COR-L47 (cell line): ENCODE measurements at places on chromosomes 5 and 9.
A peak's percentile ranks its signal among the peaks of the same experiment; 100 is the strongest.

DNA sequence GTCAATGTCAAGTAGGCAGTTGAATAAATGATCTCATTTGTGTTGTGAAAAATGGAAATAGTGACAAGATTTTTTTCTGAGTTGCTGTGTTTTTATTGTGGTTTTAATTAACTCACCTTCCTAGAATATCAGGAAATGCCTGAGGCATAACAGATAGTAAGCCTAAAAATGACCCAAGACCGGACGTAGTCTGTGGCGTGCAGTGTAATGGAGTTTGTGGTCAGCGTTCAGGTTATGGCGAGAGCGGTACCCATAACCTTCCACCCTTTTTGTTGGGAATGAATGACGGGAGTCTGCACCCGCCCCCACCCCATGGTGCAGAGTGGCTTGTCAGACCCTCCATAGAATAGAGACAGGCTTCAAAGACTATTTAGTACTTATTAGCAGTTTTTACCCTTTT, 119.3 kb downstream of the GALNT10 start:
- no peak for DNase-seq

- DNase-seq = no peak
Measured at GRCh38 chr5:6542421-6543345, 90.2 kb downstream of the NSUN2 start.

DNA sequence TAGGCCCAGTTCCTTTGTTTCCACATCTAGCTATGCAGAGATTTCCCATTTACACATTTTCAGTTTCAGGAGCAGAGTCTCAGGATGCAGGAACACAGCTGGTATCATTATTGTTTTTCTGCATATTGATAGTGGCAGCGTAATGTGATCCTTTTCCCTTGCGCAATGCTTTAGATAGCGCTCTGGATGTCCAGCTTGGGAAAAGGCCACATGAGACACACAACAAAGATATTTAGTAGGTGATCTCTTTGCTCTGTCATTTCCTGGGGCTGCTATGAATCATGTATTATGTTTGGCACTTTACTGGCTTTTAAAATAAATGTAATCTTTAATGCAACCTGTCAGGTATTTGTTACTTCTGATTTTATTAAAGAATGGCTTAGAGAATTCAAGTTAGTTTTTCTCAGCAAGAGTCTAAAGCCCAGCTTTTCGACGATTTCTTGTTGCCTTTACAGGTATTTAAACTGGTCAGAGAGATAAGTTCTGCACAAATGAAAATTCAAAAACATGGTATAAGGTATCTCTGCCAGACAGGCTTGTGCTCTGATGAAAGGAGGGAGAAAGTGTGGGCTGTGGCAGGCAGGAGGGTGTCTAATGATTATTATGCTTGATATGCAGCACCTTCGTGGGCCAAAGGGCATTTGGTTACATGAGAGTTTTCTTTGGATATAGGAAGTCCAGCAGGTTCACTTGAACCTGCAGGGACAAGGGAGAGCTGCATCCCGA, 42.2 kb downstream of the PTTG1 start:
- DNase-seq = no peak

- DNase-seq = no peak
Measured at GRCh38 chr9:93216073-93216365, 32.1 kb downstream of the WNK2 start.

DNA sequence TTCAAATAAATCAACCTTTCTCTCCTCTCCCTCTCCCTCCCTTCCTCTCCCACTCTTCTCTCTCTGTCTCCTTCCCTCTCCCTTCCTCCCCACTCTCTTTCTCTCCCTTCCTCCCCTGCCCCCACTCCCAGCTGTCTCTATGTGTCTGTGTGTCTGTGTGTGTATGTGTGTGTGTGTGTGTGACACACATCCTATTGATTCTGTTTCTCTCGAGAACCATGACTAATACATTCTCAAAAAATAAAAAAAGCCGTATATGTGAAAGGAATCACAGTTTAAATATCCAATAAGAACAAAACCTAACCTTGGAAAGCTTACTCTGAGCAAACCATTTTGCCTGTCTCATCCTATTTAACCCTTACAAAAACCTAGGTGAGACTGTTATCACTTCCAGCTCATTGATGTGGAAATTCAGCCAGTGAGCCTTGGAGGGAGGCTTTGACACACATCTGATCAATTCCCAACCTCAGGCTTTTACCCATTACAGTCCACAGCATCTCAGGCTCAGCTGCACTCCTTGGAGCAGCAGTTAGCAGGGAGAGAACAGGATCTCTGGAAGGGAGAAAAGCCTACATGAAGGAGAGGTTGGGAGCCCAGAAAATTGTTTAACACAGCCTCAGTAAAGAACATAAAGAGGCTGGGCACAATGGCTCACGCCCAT, 8.3 kb downstream of the HSD17B3 start:
- no peak for DNase-seq

DNA sequence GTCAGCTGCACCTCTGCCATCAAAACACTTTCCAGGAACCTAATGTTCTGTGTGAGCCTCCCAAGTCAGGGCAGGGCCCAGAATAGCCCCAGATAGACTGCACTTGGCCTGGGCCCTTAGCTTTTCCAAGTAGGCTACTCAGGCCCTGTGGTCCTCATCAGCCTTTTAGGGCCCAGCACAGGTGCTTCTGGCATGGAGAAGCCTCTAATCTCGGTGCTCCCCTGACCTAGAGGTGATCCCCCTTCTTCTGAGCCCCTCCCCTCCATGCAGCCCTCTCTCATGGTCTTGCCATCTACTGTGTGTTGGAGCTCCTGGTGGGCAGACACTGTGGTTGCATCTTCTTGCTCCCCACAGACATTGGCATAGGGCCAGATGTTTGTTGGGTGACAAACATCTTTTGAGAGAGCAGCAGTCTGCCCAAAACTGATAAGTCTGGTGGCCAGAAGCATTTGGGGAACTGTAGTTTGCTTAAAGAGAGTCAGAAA, 28.1 kb downstream of the FRMPD1 start:
- peak; percentile 74 for DNase-seq

GRCh38 chr5:131609774-131610173, 25.3 kb downstream of the RAPGEF6 start:
- DNase-seq = no peak

DNA sequence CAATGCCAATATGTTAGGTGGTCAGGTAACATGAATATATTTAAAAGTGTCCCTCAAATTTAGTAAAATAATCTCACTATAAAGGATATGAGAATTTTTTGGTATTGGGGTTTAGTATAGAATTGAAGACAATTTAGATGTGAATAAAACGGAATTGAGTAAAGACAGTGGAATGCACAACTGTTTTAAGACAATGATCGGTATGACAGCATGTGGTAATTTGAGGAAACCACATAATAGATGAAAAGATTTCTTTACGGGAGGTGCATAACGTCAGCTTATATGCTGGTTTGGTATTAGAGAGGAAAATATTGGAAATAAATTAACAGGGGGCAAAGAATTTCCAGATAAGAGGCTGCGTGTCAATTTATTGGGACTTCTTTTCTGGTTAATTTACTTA, 1043.2 kb downstream of the CDH18 start:
- no peak for DNase-seq

DNA sequence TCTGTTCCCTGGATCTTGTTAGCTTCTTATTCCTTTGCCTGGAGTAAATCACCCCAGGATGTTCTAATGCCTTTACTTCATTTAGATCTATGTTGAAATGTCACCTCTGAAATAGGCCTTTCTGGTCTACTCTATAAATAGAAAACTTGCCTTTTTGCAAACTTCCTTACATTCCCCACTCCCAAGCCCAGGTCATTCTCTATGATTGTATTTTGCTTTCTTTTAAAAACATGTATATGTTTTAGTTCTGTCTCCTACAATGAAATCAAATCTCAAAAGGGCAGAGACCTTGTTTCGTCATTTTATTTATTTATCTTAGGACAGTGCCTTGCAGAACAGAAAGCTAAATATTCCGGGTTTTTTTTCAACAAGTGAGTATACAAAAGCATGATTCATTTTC, 1657.7 kb upstream of the C9orf72 start:
- no peak for DNase-seq

- DNase-seq = no peak
Measured at GRCh38 chr5:88715503-88715902, 167.5 kb downstream of the MEF2C start.

- DNase-seq = no peak
Measured at GRCh38 chr9:9337129-9337528, 1275.7 kb downstream of the PTPRD start.

- DNase-seq = peak; percentile 60
Measured at GRCh38 chr9:38622288-38622674, 1.9 kb upstream of the ANKRD18A start.
